ENCODE measurements at places on chromosomes 12 and 14. TPM values are rescaled to one million over a fixed set of nuclear protein-coding genes. Genes with fewer than 3 reads are reported as not detected.

DNA sequence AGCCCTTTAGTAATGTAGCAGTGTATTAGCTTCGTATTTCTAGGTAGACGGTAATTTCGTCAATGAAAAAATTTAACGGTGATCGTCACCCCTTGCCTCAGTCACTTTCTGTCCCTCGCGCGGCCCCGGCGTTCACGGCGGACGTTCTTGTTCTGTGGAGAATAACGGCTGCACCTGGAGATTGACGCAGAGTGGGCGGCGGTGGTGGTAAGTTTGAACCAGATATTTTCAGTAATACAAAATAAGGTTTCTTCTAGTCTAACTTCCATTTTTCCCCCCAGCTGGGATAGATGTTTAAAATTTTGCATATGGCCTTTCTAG, 341 bp downstream of the ZNF10 start:
- H3K4me1 ChIP-seq, result no peaks in the 10 kb centered on the region
- peak overlapping the region; percentile 98 for H3K4me3 ChIP-seq
- DNase-seq, result no peak
- peaks cover 13% of the 10 kb centered on the region for H3K36me3 ChIP-seq
- H3K27me3 ChIP-seq, result no peaks in the 10 kb centered on the region

RASSF8 gene
- 50.5 TPM for total RNA-seq

CLMN gene
- total RNA-seq, result under 0.01 TPM

KRT74 gene
- not detected for total RNA-seq

- no peaks in the 10 kb centered on the region for H3K4me1 ChIP-seq
- no peak overlapping the region for H3K27ac ChIP-seq
- peaks cover 33% of the 10 kb centered on the region for H3K36me3 ChIP-seq
- DNase-seq, result no peak
Measured at GRCh38 chr14:74904635-74905503, 18.2 kb downstream of the RPS6KL1 start.

DNA sequence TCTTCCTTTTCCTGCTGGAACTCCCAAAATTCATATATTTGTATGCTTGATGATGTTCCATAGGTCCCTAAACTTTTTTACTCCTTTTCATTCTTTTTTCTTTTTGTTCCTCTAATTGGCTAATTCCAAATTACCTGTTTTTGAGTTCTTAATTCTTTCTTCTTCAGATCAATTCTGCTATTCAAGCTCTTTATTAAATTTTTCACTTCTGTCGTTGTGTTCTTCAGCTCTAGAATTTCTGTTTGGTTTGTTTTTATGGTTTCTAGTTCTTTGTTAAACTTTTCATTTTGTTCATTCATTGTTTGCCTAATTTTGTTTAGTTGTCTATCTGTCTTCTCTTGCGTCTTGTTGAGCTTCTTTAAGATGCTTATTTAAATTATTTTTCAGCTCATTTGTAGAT, 154.8 kb downstream of the TPH2 start:
- H3K27me3 ChIP-seq, result no peaks in the 10 kb centered on the region
- H3K4me1 ChIP-seq, result no peaks in the 10 kb centered on the region
- no peak overlapping the region for H3K27ac ChIP-seq
- H3K4me3 ChIP-seq, result no peak overlapping the region
- DNase-seq, result no peak

DNA sequence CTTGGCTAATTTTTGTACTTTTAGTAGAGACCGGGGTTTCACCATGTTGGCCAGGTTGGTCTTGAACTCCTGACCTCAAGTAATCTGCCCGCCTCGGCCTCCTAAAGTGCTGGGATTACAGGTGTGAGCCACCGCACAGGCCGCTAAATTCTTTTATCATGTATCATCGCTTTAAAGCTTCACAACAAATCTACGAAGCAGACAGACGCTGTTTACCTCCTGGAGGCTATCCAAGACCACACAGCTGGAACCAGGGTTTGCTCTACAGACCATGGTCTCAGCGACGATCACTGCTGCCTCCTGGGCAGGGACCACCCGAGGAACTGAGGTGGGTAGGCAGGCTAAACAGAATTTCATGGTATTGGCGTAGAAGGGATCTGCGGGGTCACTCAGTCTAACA, 27.2 kb downstream of the KRT80 start:
- H3K27ac ChIP-seq, result no peak overlapping the region
- peaks cover 15% of the 10 kb centered on the region for H3K4me1 ChIP-seq
- H3K27me3 ChIP-seq, result no peaks in the 10 kb centered on the region
- H3K36me3 ChIP-seq, result no peaks in the 10 kb centered on the region
- H3K4me3 ChIP-seq, result no peak overlapping the region

DNA sequence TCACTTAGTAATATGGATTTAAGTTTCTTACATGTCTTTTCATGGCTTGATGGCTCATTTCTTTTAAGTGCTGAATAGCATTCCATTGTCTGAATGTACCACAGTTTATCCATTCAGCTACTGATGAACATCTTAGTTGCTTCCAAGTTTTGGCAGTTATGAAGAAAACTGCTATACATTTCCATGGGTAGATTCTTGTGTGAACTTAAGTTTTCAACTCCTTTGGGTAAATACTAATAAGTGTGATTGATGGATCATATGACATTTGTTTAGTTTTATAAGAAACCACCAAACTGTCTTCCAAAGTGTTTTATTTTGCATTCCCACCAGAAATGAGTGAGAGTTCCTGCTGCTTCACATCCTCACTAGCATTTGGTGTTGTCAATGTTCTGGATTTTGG, 119.2 kb downstream of the NAV3 start:
- no peaks in the 10 kb centered on the region for H3K36me3 ChIP-seq
- H3K27ac ChIP-seq, result peak overlapping the region; percentile 16
- no peaks in the 10 kb centered on the region for H3K27me3 ChIP-seq
- DNase-seq, result peak; percentile 37
- H3K4me1 ChIP-seq, result peaks cover 11% of the 10 kb centered on the region
- no peak overlapping the region for H3K4me3 ChIP-seq

DNA sequence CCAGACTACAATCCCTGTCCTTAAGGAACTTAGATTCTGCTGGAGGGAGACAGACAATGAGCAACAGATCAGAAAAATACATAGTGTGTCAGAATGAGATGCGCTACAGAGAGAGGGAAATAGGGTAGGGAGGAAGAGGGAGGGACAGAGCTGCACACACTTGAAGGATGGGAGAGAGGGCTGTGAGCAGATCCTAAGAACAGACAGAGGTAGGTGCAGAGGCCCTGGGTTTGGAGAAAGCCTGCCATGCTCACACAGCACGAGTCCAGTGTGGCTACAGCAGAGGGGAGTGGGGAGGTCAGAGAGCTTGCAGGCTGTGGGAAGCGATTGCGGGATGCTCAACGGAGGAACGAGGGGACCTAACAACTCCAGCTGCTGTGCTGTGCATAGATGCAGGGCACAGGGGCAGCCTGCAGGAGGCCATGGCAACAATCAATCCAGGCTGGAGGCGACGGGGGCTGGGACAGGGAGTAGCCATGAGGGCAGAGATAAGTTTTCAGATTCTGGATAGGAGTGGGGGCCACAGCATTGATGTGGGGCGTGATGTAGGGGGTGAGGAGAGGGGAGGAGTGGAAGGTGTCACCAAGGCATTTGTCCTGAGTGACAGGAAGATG, 20.7 kb downstream of the FAIM2 start:
- H3K27ac ChIP-seq, result no peak overlapping the region
- H3K4me3 ChIP-seq, result no peak overlapping the region
- peaks cover 41% of the 10 kb centered on the region for H3K27me3 ChIP-seq
- H3K4me1 ChIP-seq, result no peaks in the 10 kb centered on the region

ACAD10 gene
- 13.3 TPM for total RNA-seq

DNA sequence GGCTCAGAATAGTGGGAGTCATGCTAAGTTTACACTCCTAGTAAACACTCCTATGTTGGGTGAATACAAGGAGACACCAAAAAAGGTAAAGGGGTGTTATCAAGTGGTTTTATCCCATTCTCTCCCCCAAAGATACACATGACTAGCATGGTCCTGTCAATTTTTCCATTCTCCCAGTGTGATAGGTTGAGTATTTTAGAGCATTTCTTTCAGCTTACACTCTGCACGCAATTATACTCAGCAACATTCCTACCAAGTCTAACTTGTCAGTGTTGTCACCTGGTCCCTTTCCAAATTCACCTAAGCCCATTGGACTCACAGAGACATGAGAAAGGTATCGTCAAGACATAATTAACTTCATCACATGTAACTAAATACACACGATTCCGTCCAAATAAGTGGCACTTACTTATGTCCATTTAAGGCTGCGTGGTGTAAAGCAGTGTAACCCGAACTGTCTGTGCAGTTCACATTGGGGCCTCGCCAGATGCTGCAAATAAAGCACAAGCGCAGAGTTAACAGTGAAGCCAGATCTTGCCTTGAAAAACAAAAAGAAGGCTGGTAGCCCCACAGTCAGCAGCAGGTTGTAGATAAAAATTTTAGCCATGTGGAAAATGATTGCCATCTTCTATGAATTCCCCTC, 159.7 kb downstream of the ANKS1B start:
- 0 out of 2 replicates have a peak, but pooled peaks cover 2% of the 10 kb centered on the region for H3K4me1 ChIP-seq
- no peaks in the 10 kb centered on the region for H3K27me3 ChIP-seq
- no peak for DNase-seq
- H3K4me3 ChIP-seq, result no peak overlapping the region

KRT7 gene
- 0.54 TPM for total RNA-seq

GRCh38 chr12:105554856-105555255, 224.4 kb downstream of the C12orf75 start:
- no peak for DNase-seq
- no peaks in the 10 kb centered on the region for H3K36me3 ChIP-seq
- H3K4me3 ChIP-seq, result no peak overlapping the region
- H3K4me1 ChIP-seq, result no peaks in the 10 kb centered on the region

PRKAB1 gene
- 6.9 TPM for total RNA-seq

GRCh38 chr14:61476105-61476753, 154.8 kb downstream of the PRKCH start:
- H3K4me3 ChIP-seq, result no peak overlapping the region
- H3K4me1 ChIP-seq, result peaks cover 42% of the 10 kb centered on the region
- DNase-seq, result no peak
- H3K27ac ChIP-seq, result peak overlapping the region; percentile 99
- no peaks in the 10 kb centered on the region for H3K36me3 ChIP-seq
- H3K27me3 ChIP-seq, result no peaks in the 10 kb centered on the region

ENDOU gene
- total RNA-seq, result under 0.01 TPM

DNA sequence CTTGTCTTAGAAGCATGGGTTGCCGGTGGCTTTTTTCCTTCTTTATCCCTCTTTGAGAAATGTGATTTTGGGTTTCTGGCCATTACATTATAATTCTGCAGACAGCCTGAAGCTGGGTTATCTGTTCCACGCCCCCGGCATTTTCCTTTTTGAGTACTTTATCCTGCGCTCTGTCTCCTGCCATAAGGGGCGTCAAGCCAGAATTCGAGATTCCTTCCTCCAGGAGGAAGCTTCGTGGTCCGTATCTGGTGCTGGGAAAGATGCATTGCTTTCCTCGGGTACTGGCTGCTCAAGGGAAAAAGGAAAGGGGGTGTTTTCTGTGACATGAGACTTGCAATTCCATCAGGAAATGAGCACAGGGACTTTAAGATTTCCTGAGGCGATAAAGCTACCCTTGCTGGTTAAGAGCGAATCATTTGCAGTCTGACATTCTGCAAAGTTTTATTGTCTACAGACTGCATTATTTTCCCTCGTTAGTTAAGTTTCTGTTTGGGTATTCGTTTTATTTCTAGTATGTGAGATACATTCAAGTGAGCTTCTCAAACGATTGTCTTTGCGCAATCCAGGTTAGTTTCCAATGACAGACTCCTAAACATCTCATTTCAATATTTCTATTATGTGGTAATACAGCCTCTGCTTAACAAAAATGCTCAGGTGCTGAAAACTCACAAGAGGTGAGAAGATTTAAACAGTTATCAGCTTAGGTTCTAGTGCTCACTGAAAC, 694 bp downstream of the AKAP5 start:
- H3K4me3 ChIP-seq, result peak overlapping the region; percentile 70
- peak; percentile 61 for DNase-seq
- no peaks in the 10 kb centered on the region for H3K4me1 ChIP-seq
- H3K27ac ChIP-seq, result peak overlapping the region; percentile 5
- H3K27me3 ChIP-seq, result no peaks in the 10 kb centered on the region

- H3K4me3 ChIP-seq, result no peak overlapping the region
- H3K27ac ChIP-seq, result no peak overlapping the region
- H3K27me3 ChIP-seq, result no peaks in the 10 kb centered on the region
- peaks cover 2% of the 10 kb centered on the region for H3K36me3 ChIP-seq
- no peaks in the 10 kb centered on the region for H3K4me1 ChIP-seq
- no peak for DNase-seq
Measured at GRCh38 chr12:102010265-102010994, 51.4 kb downstream of the WASHC3 start.

All from IMR-90 (cell line).